ENCODE measurements at places on chromosomes 5 and 9.
A peak's percentile ranks its signal among the peaks of the same experiment; 100 is the strongest.

GRCh38 chr5:140480310-140481014 lies 67.0 kb upstream of the EIF4EBP3 start:
- DNase-seq: peak; percentile 15

GRCh38 chr9:135240871-135241311 lies 153.4 kb downstream of the OLFM1 start:
- DNase-seq: no peak

DNA sequence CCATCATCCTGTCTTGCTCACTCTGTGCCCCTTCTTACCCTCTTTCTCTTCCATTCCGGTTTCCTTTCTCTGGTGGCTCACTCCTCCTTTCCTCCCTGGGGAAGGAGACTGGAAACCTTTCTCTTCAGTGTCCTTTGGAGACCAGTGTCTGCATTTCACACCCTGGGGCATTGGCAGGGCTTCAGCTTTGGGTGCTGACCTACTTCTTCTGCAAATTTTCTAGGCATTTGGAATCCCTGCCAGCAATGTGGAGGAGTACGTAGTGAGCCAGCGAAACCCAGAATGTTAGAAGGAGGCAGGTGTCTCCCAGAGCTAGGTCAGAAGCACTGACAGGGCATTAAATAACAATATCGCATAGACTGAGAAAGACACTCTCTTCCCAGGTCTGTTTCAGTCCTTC lies 122.2 kb downstream of the SLC28A3 start:
- no peak for DNase-seq

DNA sequence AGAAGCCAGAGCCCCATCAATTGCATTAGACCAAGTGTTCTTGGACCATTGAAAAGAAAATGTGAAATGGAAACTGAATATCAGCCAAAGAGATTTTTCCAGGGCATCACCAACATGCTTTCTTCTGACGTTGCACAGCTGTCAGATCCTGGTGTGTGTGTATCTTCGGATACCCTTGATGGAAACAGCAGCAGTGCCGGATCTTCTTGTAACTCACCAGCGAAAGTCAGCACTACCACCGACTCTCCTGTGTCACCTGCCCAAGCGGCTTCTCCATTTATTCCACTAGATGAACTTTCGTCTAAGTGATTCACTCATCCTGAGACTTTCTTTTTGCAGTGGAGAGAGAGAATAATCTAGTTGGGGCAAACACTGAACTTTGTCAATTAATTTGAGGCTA lies 75.7 kb downstream of the PIP5K1B start:
- DNase-seq: peak; percentile 3

DNA sequence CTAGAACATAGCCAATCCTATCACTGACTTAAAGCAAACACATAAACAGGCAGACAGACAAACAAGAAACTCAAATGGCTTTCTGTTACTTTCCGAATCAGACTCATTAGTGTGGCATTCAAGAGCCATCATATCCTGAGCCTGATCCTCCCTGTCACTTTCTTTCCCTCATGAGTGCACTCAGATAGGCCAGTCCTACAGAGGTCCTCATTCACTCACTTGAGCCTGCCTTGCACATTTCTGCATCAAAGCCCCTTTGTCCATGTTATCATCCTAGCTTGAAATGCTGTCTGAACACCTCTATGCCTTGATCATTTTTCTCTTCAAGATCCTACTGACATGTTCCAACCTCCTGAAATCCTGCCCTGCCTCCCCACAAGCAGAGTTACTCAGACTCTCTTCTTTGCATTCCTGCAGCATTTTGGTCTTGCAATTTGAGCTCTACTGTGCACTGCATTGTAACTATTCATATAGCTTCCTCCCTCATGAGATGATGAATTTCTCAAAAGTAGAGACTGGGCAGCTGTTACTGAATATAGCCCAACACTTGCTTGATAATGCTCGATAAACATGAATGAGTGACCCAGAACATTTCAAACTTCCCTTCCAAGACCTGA lies 126.9 kb downstream of the PALM2AKAP2 start:
- DNase-seq: no peak

- DNase-seq: no peak
These were observed 13.8 kb downstream of the INVS start for GRCh38 chr9:100112677-100113336.

- no peak for DNase-seq
These were observed 116.5 kb upstream of the MSX2 start for GRCh38 chr5:174607916-174608315.

- no peak for DNase-seq
These were observed 410.1 kb downstream of the DMRT2 start for GRCh38 chr9:1460143-1460769.

- DNase-seq: no peak
These were observed 8.2 kb upstream of the PAIP1 start for GRCh38 chr5:43565043-43565442.

DNA sequence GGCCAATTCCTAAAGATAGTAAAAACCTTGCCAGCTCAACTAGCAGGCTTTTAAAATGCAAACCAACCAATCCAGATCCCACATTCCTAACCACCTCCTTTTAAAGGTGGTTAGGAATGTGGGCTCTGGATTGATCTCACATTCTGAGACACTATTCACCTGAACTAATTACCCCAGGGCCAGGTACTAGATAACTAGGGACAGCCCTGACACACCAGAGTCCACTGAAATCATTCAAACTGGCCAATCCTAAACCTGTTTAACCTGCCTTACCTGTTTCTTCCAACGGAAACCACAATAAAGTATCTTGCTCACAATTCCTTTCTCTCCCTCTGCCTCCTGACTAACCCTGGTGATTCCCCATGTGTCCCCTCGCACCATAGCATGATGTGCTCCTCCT lies 168.3 kb upstream of the DMAC1 start:
- DNase-seq: no peak

DNA sequence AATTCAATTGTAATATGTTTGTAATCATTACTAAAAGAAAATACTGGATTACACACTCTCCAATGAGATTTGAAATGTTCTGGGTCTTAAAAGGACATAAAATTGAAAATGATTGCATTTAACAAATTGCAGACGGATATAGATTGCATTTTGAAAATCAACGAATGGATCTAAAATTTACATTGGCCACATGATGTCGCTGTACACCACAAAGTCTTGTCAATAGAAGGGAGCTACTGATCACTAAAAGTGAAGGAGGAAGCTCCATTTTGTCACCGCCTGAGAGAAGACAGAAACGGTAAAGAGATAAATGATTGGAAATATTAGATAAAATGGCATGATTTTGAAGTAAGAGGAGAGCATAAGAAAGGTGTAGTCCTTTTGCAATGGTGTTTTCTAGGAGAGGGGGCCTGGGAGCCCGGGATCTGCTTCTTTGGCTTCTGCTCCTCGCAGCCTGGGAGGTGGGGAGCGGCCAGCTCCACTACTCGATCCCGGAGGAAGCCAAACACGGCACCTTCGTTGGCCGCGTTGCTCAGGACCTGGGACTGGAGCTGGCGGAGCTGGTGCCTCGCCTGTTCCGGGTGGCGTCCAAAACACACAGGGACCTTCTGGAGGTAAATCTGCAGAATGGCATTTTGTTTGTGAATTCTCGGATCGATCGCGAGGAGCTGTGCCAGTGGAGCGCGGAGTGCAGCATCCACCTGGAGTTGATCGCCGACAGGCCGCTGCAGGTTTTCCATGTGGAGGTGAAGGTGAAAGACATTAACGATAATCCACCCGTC lies at the start of gene PCDHA1:
PCDHA1 (plus strand) TSS at position 236 of the 782 bp plus-strand sequence.
- no peak for DNase-seq

GRCh38 chr9:86402591-86402990 lies 48.4 kb upstream of the TUT7 start:
- no peak for DNase-seq

GRCh38 chr5:167814828-167815227 lies 476.6 kb upstream of the WWC1 start:
- DNase-seq: peak; percentile 87

DNA sequence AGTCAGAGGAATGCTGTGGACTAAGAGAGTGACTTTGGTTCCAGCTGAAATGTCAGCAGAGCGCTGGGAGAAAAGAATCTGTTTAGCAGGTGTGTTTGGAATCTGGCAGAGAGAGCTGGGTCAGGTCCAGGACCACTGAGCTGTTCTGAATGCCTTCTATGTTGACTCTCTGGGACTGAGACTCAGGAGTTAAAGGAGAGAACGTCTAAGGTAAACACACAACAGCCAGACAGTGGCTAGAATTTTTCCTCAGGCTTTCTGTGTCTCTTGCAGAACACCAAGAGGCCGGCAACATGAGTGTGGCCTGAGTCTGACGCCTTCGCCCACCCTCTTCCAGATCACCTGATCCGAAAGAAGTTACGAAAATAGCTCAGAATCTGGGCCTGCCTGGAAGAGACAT lies 107.2 kb upstream of the ZNF462 start:
- no peak for DNase-seq

DNA sequence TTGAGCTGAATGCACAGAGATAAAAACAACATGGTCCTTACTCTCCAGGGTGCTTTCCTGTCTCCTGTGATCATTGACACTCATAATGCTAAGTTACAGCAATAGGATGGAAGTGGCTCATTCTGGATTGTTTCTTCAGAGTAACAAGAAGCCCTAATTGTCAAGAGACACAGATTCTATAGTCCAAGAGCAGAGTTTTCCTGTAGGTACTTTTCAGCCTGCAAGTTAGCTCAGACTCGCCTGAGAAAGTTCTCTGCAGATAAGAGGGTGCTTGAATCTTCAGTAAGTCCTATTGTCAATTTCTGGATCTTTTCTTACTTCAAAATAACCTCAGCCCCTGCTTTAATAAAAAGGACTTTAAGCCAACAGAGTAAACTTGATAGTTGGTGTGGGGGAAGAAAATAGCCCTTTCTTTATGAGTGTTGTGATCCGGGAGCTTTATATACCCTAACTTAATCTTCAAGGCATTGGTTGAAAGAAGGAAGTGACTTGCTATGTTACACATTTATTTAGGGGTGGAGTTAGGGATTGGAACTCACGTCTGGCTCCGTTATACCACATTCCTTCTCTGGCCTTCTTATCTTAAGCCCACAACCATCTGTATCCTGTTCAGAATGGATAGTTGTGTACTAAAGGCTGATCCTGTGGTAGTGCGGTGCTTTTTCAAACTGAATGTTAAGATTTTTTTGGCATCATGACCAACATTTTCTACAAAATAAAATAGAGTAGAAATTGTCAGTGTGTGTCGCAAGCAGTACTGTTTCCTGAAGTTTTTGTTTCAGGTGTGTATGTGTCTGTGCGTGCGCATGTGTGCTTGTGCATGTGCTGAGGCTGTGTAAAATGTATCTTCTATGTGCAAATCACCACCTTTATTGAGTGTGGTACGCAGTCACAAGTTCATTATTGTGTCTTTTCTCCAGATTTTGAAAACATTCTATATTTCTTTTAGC lies 173.9 kb downstream of the WDR70 start:
- peak; percentile 18 for DNase-seq

DNA sequence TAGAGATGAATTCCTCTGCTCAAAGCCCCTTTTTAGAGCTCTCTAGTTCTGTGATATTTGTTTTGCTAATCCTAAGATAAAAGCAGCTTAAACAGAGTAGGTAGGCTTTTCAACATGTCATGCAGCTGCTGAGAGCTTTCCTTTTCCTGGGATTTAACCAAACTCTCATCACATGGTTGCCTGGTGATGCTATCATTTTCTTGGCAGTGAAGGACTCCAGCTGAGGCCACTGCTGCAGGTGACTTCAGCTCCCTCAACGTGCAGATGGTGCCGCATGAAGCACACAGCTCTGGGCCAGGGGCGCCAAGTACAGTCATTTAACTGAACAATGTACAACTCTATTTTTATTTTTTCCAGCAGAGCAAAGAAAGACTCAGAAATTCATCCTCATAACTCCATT lies 42.2 kb downstream of the SECISBP2 start:
- DNase-seq: no peak

DNA sequence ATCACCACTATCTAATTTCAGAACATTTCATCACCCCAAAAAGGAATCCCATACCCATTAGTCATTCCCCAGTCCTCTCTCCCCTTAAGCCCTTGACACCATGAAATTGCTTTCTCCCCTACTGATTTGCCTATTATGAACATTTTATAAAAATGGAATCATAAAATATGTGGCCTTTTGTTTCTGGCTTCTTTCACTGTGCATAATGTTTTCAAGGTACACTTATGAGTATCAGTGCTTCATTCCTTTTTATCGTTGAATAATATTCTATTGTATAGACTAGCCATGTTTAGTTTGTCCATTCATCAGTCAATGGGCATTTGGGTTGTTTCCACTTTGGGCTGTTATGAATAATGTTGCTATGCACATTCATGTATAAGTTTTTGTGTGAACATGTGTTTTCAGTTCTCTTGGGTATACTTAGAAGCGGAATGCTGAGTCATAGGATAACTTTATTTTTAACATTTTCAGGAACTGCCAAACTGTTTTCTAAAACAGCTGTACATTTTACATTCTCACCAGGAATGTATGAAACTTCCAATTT lies 40.4 kb upstream of the FGF1 start:
- DNase-seq: peak; percentile 77

- DNase-seq: peak; percentile 15
These were observed 6.6 kb downstream of the ANKDD1B start for GRCh38 chr5:75617736-75618352.

DNA sequence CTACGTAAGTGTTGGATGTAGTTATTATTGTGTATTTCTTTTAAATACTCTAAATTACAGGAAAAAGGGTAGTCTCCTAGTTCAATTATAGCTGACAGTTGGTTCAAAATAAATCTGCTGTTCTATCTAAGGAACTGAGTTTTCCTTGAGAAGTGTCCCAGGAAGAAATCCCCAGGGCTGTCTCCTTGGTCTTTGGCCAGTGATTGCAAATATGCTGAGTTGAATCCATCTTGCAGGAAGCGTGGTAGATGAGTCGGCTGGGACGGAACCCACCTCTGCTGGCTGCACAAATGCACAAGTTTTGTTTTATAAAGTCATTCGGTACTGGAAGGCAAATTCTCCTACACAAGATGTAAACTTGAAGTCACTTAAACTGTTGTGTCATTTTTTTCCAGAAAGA lies 30.2 kb upstream of the HOMER1 start:
- DNase-seq: no peak

DNA sequence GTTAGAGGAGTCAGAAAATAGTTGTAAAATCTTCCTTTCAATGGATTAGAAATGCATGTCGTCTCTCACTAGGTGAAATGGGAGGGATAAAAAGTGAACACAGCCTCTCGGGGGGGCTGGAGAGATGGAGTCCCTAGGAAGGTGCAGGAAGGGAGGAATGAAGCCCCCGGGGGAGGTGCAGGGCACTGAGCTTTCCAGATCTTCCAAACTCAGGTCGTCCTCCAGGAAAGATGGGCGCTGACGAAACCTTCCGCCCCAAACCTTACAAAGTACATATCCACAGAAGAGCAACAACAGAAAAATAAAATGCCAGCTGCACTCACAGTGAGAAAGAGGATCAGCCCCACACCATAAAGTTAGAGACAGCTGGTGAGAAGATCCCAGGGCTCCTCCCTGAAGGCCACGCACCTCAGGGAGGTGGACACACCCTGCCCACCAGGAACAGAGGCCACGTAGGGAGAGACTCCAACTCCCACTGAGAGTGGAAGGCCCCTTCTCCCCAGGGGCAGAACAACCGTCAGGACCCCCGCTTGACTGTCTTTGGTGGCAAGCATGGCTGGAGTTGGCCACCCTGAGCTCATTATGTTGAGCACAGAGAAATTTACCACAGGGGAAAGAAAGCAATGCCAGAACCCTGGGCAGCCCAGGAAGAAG lies 174.3 kb downstream of the AUH start:
- no peak for DNase-seq
